Renal cortex interstitium (tissue), 15 donors: ENCODE measurements at places on chromosomes 7 and 10. TPM values are rescaled to one million over a fixed set of nuclear protein-coding genes. Genes with fewer than 3 reads are reported as not detected.

The CCDC3 gene
- 10.9 TPM for polyA plus RNA-seq

The PLCE1 gene
- 32.3 TPM for polyA plus RNA-seq

The PVRIG gene
- polyA plus RNA-seq: 2.2 TPM

The CLDN4 gene
- 57.3 TPM for polyA plus RNA-seq

The STRA8 gene
- polyA plus RNA-seq: 0.17 TPM

DNA sequence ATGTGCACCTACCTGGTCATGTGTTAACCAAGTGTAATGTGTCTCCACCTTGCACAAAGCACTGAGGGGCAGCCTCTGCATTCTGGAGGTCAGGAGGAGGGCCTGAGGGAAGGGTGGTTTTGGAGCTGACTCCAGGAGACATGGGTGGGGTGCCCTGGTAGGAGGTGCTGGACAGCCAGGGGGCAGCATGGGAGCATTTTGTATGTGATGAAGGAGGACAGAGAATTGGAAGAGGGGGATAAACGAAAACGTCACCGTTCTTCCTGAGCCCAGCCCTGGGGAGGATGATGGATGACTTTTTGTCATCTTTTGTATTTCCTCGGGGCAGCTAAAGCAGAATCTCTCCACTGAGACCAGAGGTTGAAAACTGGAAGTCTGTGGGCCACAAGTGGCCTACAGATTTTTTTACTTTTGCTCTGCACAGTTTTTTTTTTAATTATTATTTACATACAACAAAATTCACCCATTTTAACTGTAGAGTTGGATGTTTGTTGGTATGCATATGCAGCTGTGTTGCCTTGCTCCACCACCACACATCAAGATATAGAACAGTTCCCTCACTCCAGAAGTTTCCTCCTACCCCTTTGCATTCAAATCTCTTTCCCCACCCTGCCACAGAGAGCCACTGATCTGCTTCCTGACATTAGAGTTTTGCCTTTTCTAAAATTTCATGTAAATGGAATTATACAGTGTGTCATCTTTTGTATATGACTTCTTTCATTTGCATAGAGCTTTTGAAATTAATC is 242.5 kb downstream of the VTI1A start:
- DNase-seq: peak; percentile 5

DNA sequence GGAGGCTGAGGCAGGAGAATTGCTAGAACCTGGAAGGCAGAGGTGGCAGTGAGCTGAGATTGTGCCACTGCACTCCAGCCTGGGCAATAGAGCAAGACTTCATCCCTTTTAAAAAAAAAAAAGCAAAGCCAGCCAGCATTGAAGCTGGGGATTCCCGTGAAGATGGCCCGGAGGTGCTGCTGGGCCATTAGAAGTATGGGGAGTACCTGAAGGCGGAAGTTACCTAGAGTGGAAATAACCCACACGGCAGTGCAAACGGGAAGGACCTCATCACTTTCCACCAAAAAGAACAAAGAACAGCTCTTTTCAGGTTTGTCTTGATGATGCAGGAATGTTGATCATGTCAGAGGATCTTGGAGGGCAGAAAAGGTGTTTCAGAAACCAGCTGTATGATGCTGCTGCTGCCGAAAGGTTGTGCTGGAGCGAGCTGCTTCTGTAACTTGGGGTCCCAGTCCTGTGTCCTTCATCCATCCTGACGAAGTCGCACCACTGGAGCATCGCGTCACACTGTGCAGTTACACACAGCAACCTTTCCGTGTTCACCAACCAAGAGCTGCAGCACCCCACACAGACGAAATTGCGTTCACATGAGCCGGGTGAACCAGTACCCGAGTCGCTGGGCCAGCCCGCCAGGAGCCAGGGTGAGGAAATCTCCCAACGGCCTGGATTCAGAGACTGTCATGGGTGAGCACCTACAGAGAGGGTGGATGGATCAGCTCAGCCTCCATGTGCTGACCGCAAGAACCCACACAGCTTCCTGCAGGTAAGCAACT is 8.2 kb downstream of the ZFAND2A start:
- DNase-seq: no peak

- DNase-seq: no peak
Observed at GRCh38 chr10:100817268-100817839, 72.0 kb downstream of the PAX2 start.

- DNase-seq: no peak
Observed at GRCh38 chr7:29805886-29806207, 461 bp upstream of the WIPF3 start.

DNA sequence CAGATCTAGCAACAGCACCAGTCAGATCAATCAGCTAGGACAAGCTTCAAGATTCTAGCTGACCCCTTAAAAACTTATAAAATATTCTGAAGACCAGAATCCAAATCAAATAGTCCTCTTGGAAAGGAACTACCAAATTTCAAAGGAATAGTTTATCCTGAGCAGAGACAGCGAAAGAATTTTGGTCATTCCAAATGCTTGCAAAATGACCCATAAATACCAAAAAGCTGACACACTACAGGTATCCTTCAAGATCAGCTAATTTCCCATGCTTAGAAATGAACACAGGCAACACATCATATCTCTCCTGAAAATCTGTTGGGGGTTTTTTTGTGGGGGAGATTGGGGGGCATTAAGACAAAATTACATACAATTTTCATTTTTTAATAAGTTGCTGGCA is 78.8 kb downstream of the PDSS1 start:
- no peak for DNase-seq
